ENCODE measurements at places on chromosomes 5 and 9. TPM values are rescaled to one million over a fixed set of nuclear protein-coding genes. Genes with fewer than 3 reads are reported as not detected.
A peak's percentile ranks its signal among the peaks of the same experiment; 100 is the strongest.

SOHLH1 gene
- 0.21 TPM for polyA plus RNA-seq

ARID3C gene
- polyA plus RNA-seq, result not detected

FAM200C gene
- polyA plus RNA-seq, result 3.2 TPM

TCOF1 gene
- polyA plus RNA-seq, result 10.1 TPM

GFPT2 gene
- polyA plus RNA-seq, result 0.18 TPM

HK3 gene
- polyA plus RNA-seq, result not detected

GHR gene
- 0.07 TPM for polyA plus RNA-seq

DND1 gene
- 0.48 TPM for polyA plus RNA-seq

SLC6A3 gene
- 0.12 TPM for polyA plus RNA-seq

NMUR2 gene
- polyA plus RNA-seq, result not detected

LAMC3 gene
- 0.57 TPM for polyA plus RNA-seq

CDKN2A gene
- 4.8 TPM for polyA plus RNA-seq

ZNF484 gene
- 0.96 TPM for polyA plus RNA-seq

DNA sequence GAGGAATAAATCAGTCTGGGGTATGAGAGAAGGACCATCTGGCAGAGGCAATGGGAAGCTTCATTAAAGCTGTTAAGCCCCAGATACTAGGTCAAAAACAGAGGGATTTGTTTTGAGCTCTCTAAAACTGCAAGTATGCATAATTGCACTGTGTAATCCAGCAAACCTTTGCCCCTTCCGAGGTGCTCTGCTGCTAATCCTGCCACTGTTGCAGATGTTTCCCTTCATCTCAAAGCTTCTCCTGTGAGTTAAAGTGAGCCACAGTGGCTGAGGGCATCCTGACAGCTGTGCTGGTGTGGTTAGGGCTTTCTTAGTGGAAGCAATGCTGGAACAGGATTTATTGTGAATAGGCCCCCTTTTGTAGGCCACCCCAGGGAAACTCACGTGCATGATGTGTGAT is 160.3 kb upstream of the TRPC7 start:
- no peak for DNase-seq

DNA sequence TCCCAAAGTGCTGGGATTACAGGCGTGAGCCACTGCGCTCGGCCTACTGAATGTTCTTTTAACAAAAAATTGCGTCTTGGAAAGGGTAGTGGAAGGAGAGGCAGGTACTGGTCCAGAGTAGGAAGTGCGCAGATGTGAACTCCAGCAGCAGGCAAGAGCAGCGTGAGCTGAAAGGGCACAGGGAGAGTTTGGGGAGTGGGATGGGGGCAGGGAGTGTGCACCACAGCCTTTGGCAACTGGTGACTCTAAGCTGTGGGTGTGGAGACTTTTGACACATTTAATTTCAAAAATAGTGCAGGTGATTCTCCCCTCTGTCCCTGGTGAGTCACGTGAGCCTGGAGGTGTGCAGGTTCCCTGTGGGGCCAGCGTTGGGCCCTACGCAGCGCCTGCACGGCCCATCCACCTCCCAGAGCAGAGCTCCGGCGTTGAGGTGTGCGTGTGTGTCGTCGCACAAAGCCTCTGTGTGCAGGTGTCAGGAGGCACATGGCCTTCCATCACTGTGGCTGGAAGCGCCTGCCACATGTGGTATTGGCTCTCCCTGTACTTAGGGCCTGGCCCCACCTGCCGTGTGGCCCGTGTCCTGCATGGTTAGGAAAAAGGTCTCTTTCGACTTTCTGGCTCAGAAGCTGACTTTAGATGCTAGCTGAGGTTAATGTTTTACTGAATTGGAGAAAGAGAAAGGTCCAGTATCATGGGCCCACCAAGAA is 11.5 kb downstream of the SQSTM1 start:
- no peak for DNase-seq

GRCh38 chr5:38258319-38259061 is at the start of gene EGFLAM:
EGFLAM (plus strand) TSS chr5:38258559; CDS start chr5:38258755, 196 bp downstream.
- no peak for DNase-seq

- no peak for DNase-seq
Measured at GRCh38 chr5:67223211-67223610, 26.6 kb upstream of the CD180 start.

DNA sequence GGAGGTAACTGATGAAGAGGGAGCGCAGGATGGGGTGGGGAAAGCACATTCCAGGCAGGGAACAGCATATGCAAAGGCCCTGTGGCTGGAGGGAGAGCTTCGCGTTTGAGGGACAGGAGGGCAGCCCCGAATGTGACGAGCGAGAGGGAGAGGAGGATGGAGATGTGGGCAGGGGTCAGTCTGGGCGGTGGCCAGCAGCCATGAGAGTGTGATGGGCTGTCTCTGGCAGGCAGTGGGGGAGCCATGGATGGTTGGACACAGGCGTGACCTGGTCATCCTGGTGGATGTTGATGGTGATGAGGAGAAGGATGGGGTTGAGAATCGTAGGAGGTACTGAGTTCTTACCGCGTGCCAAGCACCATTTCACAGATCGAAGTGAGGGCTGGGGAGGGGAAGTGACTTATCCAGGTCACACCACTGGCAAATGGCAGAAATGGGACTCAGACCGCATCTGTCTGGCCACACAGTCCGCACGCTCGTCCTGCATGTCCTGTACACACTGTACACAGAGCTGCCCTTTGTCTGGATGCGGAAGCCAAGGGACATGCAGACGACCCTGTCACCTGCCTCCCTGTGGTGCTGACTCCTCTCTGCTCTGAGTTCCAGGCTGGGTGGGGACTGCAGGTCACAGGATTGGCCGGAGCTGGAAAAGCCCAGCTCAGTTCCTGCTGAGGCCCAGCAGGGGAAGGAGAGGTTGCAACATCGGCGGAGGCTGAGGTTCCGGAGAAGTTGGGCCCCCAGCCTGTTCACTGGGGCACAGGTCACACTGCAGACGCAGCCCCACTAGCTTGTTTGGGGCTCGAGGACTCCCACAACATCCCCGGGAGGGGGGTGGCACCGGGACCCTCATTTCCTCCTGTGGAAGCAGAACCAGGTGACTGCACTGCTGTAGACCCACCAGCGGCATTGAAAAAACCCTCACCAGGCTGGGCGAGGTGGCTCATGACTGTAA is 165.6 kb upstream of the IER5L start:
- DNase-seq, result peak; percentile 97

GRCh38 chr5:96775050-96775449 is 32.7 kb downstream of the ERAP1 start:
- DNase-seq, result no peak

- DNase-seq, result no peak
Measured at GRCh38 chr9:105833271-105833975, 139.1 kb downstream of the TMEM38B start.

DNA sequence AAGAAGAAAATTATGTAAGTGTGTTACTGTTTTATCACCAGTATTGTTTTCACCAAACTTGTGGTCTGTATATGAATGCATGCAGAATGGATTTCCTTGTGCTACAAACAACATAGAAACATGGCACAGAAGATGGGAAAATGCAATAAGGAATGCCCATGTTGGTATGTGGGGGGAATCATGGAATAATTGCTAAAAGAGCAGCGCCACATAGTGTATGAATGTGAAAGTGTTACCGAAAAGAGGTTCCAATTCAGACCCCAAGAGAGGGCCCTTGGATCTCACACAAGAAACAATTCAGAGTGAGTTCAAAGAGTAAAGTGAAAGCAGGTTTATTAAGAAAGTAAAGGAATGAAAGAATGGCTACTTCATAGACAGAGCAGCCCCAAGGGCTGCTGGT is 26.4 kb upstream of the TYRP1 start:
- DNase-seq, result peak; percentile 2

- no peak for DNase-seq
Measured at GRCh38 chr9:118767571-118767970, 601.7 kb downstream of the BRINP1 start.

GRCh38 chr5:85931220-85931619 is 686.5 kb upstream of the COX7C start:
- DNase-seq, result no peak

GRCh38 chr5:7088849-7089248 is 307.1 kb upstream of the ADCY2 start:
- DNase-seq, result no peak

DNA sequence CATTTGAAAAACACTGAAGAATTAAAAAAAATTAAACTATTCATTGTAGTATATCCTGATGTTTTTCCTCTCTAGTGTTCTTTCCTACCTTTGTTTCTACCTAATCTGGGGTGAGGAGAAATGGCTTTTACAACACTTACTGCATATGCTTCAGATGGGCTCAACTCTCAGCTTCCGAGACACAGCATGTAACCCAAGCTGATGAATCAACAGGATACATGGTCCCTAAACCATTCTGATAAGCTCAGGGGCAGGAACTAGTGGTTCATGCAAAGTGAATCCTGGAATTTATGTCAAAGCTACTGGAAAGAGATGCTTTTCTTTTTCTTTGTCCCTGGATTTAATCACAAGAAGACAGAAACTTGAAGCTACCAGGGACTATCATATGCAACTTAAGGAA is 672.5 kb upstream of the RORB start:
- no peak for DNase-seq

DNA sequence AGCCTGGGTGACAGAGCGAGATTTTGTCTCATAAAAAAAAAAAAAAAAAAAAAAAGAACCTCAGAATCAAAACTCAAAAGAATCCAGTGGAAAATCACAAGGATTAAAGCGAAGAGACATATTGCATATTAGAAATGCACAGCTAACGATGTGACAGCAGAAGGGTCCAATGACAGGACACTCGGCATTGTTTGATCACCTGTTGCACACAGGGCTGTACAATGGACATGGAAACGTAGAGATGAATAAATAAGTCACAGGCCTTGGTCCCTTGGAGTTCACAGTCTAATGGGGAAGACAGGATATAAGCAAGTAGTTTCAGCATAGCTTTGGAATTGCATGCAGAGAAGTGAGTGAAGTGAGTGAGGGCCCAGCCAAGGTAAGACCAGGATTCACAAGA is 25.9 kb upstream of the PIK3R1 start:
- DNase-seq, result no peak

DNA sequence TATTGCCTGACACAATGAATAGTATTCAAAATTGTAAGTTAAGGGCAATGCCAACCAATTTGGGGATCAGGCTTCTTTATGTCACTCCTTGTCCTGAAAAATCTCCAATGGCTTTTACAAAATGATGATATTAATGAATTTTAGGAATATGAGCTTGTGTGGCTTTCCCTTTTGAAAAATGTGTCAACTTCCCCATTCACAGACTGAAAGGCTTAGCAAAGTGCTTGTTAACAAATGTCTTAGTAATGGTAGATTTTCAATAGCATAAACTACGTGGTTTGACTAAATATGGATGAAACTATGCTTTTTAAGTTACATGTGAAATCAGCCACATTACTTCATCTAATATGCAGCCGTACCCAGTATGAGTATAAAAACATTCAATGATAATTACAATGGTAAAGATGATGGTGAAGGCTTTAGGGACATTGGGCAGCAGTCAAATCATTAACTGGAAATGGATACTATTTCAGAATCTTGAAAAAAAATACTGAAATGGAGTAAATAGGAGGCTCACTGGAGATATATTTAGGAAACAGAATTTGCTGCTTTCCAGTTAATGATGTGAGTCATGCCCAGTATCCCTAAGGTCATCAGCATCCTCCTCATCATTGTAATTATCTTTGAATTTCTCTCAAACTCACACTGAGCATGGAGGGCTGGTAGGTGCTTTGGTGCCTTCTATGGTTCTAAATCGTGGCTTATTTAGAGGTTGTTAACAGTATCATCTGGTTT is 113.3 kb upstream of the ZNF608 start:
- no peak for DNase-seq

DNA sequence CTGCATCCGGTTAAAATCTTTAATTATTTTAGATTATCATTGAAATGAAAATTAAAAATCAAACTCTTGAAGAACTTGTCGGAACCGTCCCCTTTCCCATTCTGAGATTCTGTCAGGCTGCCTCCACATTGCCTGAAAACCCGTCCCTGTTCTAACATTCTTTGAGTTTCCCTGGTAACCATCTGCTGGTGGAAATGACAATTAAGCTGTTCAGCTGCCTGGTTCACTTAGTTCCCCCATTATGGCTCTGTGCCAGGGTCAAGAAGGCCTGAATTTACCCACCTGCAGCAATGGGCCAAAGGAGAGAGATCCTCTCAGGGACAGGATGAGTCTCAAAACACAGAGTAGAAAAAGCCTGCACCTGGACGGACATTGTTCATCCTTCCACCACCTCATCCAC is 11.8 kb upstream of the TCOF1 start:
- no peak for DNase-seq

- DNase-seq, result no peak
Measured at GRCh38 chr9:134531220-134531970, 110.2 kb upstream of the COL5A1 start.

DNA sequence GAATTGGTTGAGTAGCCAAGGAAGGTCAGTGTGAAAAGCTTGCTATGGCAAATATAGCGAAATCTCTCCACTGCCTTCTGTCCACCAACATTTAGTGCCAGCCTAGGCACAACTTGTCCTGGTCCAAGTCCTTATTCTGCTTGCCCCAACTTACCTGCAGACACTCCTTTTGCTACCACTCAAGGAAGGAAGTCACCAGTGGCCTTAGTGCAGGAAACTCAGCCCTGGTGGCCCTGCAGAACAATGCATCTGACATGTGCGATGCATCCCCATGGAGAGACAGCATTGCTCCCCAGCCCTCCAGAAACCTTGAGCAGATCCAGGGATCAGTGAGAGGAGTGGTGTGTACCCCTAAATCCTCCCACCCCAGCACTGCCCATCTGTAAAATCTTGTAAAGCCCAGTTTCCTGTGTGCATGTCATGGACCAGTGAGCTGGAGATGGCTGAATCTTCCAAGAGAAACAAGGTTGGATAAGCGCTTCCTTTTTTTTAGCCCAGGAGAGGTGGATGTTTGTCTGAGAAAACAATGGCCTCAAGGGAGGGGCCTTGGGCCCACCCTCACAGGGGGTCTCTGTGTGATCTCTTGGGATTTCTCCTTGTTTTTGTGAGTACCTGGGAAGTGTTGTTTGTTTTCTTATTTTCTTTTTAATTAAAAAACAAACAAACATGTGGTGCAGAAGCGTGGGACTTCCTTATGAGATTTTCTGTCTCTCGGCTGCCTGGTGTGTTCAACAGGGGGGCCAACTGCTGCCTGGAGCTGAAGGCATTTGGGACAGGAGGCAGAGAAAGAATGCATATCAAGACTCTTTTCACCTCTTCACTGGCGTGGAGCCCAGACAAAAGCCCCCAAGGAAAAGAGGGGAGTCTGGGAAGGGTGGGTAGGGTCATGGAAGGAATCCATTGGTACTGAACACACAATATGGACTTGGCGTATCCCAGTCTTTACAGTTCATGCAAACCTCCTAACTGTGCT is 3.6 kb downstream of the FOXI1 start:
- no peak for DNase-seq

DNA sequence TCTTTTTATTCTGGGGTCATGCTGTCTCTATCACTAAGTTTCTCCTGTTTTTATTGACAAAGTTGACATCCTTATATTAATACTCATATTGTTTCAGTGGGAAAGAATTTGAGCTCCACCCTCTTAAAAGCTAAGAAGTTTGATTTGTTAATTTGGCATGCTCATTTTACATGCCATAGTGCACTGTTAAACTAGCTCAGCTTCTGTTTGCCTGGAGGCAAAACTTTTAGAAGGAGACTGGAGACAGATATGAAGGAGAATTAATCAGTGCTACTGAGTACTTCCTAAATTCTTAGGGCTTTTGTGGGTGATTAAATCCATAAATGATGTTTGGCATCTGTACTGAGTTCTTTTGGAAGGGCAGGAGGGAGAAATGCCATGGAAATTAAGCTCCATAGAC is 138.9 kb downstream of the NTRK2 start:
- DNase-seq, result no peak

Data from HepG2 (cell line).